Kidney (tissue), 22 donors: ENCODE measurements at places on chromosomes 2 and 18. TPM values are rescaled to one million over a fixed set of nuclear protein-coding genes. Genes with fewer than 3 reads are reported as not detected.

- no peaks in the 10 kb centered on the region for H3K36me3 ChIP-seq
- no peak overlapping the region for H3K27ac ChIP-seq
- H3K27me3 ChIP-seq: no peaks in the 10 kb centered on the region
- DNase-seq: no peak
- H3K4me1 ChIP-seq: no peaks in the 10 kb centered on the region
- H3K4me3 ChIP-seq: no peak overlapping the region
Measured at GRCh38 chr2:65368468-65368867, 63.9 kb downstream of the SPRED2 start.

DNA sequence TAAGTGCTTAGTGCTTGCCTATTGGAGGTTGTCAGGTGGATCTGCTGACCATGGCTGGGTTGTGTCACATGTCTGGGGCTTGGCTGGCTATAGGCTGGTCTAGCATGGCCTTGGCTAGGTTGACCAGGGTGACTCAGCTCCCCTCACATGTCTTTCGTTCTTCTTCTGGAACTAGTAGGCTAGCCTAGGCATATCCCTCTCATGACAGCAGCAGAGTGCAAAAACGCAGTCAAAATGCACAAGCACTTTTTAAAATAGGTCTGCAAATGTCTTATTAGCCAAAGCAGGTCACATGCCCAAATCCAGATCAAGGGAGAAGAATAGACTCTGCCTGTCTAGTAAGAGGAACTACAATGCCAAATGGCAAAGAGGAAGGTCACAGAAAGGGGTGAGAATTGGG, 179.7 kb upstream of the ACVR2A start:
- no peaks in the 10 kb centered on the region for H3K27me3 ChIP-seq
- no peaks in the 10 kb centered on the region for H3K4me1 ChIP-seq
- H3K27ac ChIP-seq: no peak overlapping the region
- no peak for DNase-seq
- H3K36me3 ChIP-seq: no peaks in the 10 kb centered on the region

Gene ANKRD62
- not detected for polyA plus RNA-seq

Gene WDCP
- polyA plus RNA-seq: 2.9 TPM

Gene MYO1B
- polyA plus RNA-seq: 24.5 TPM

DNA sequence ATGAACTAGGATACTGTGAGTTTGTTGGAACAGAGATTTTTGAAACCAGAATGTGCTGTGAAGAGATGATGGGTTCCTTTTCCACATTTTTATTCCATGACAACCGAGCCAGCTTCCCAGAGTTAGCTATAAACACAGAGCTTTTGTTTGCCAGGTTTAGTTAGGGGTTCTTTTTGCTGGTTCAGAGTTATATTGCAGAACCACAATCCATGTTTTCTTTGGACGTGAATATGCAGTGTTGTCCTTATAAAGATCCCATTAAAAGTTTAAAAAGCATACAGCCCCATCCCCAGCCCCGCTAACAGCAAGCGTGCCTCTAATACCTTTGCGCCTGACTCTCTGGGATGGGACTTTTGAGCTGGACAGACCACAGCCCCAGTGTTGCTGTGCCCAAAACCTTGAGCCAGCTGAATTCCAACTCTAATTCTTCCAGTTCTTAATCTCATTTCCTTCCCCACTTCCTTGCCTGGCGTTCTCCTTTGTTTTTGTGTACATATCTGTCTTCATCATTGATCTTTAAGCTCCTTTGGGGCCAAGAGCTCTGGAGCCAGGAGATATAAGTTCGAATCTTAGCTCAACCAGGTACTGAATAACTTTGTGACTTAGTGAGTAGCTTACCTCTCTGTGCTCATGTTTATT, 72.3 kb downstream of the SPATS2L start:
- H3K27me3 ChIP-seq: no peaks in the 10 kb centered on the region
- H3K36me3 ChIP-seq: no peaks in the 10 kb centered on the region
- peaks cover 39% of the 10 kb centered on the region for H3K4me1 ChIP-seq
- H3K4me3 ChIP-seq: no peak overlapping the region
- peak overlapping the region; percentile 48 for H3K27ac ChIP-seq

- no peak for DNase-seq
- no peaks in the 10 kb centered on the region for H3K4me1 ChIP-seq
- no peaks in the 10 kb centered on the region for H3K27me3 ChIP-seq
- no peaks in the 10 kb centered on the region for H3K36me3 ChIP-seq
- no peak overlapping the region for H3K27ac ChIP-seq
Measured at GRCh38 chr2:63544017-63544627, 44.2 kb downstream of the WDPCP start.
